ENCODE measurements at places on chromosomes 12 and 14. TPM values are rescaled to one million over a fixed set of nuclear protein-coding genes. Genes with fewer than 3 reads are reported as not detected.
A peak's percentile ranks its signal among the peaks of the same experiment; 100 is the strongest.

- H3K36me3 ChIP-seq: peaks cover 4% of the 10 kb centered on the region
- H3K4me1 ChIP-seq: peaks cover 23% of the 10 kb centered on the region
- H3K27me3 ChIP-seq: no peaks in the 10 kb centered on the region
- no peak for DNase-seq
These were observed 33.1 kb upstream of the G2E3 start for GRCh38 chr14:30525833-30526232.

GRCh38 chr12:50990147-50990727 lies 35.9 kb downstream of the SLC11A2 start:
- H3K4me1 ChIP-seq: no peaks in the 10 kb centered on the region
- H3K27me3 ChIP-seq: no peaks in the 10 kb centered on the region
- no peak overlapping the region for H3K4me3 ChIP-seq
- peaks cover 25% of the 10 kb centered on the region for H3K36me3 ChIP-seq
- DNase-seq: no peak
- no peak overlapping the region for H3K27ac ChIP-seq

GRCh38 chr12:64157110-64157509 lies 65.0 kb downstream of the KICS2 start:
- no peak for DNase-seq
- no peak overlapping the region for H3K4me3 ChIP-seq
- H3K27ac ChIP-seq: no peak overlapping the region

DNA sequence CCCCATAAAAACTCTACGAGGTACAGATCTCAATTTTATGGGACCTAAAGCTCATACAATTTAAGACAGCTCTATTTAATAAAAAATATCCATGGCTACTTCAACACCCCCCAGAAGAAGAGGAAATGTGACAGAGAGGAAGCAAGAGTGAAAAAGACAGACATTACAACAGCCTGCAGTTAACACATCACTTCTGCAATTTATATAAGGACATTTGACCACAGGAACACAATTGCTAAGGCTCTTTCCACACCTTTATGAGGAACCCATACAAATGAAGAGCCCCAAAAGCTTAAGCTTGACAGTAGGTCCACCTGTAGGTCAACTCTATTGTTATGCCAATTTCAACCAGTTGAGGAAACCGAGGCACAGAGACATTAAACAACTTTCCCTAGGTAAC lies 5.6 kb downstream of the OR10P1 start:
- H3K27me3 ChIP-seq: no peaks in the 10 kb centered on the region
- no peaks in the 10 kb centered on the region for H3K36me3 ChIP-seq
- no peak for DNase-seq
- no peak overlapping the region for H3K4me3 ChIP-seq
- H3K4me1 ChIP-seq: no peaks in the 10 kb centered on the region
- no peak overlapping the region for H3K27ac ChIP-seq

GRCh38 chr14:89368490-89369477 lies 48.2 kb downstream of the FOXN3 start:
- no peaks in the 10 kb centered on the region for H3K27me3 ChIP-seq
- H3K27ac ChIP-seq: peak overlapping the region; percentile 70
- H3K36me3 ChIP-seq: no peaks in the 10 kb centered on the region
- H3K4me3 ChIP-seq: no peak overlapping the region

DNA sequence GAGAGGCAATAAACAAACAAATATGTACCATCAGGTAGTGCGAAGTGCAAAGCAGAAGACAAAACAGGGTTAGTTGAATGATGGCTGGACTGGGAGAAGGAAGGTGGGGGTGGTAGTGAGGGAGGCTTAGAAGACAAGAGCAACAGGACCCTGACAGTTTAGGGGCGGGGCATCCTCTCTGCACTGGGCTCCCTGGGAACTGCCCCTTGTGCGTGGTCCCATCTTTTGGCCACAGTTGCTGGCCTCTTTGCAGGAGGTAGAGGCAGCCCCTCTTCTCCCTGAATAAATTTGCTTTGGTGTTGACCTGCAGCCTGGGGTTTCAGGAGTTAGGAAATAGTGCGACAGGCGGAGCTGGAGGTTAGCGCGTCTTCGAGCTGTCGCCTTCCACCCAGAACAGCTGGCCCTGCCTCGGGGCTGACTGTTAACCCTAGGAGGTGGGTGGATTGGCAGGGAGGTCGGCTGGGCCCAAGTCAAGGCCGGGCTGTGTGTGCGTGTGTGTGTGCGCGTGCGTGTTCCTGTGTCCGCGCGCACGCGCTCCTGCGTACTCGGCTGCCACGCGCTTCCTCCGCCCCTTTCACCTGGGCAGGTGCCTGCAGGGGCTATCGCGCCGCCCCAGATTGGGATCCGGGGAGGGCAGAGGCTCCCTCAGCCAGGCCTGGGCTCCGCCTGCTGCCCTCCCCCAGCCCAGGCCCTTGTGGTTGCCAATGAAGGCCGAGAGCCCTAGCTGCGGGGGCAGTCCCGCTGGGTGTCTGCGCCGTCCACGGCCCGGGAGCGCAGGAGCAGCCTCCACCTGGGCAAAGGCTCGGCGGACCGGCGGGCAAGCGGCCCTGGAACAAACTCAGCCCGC lies 180.8 kb downstream of the ADCK1 start:
- peak overlapping the region; percentile 75 for H3K4me3 ChIP-seq
- peaks cover 5% of the 10 kb centered on the region for H3K27me3 ChIP-seq
- no peaks in the 10 kb centered on the region for H3K36me3 ChIP-seq
- no peak overlapping the region for H3K27ac ChIP-seq
- H3K4me1 ChIP-seq: peaks cover 8% of the 10 kb centered on the region
- DNase-seq: peak; percentile 71

DNA sequence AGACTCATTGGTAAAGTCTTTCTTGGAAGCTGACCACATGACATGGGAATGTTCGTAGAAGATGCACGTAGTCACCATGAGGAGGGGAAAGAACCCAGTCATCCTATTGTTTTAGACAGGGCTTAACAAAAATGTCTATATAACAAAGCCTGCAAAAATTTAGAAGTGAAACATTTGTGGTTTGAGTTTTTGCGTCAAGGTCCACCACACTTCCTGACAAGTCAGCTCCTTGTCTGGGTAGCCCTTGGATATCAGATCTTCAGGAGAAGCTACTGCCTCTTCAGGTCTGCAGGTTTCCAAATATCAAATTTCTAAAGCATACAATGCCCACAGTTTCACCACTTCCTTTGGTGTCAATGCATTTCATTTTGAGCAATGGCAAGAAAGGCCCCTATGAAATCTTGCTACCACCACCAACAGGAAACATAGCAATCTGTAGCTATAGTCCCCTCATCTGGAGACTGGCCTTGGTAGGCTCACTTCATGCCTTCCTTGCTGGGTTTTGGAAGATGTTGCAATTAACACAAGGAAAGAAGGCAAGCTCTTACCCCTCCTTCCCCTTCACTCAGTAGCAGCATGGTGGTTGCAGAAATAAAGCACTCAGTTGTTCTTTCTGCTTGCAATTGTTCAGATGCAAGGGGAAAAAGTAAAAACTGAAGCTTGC lies 235.2 kb downstream of the PCNX1 start:
- H3K27ac ChIP-seq: no peak overlapping the region
- H3K4me1 ChIP-seq: no peaks in the 10 kb centered on the region
- no peaks in the 10 kb centered on the region for H3K27me3 ChIP-seq
- no peaks in the 10 kb centered on the region for H3K36me3 ChIP-seq

- peaks cover 10% of the 10 kb centered on the region for H3K4me1 ChIP-seq
- H3K36me3 ChIP-seq: no peaks in the 10 kb centered on the region
- no peaks in the 10 kb centered on the region for H3K27me3 ChIP-seq
- H3K4me3 ChIP-seq: no peak overlapping the region
- no peak overlapping the region for H3K27ac ChIP-seq
These were observed 9.1 kb upstream of the RPAP3 start for GRCh38 chr12:47714826-47715386.

DNA sequence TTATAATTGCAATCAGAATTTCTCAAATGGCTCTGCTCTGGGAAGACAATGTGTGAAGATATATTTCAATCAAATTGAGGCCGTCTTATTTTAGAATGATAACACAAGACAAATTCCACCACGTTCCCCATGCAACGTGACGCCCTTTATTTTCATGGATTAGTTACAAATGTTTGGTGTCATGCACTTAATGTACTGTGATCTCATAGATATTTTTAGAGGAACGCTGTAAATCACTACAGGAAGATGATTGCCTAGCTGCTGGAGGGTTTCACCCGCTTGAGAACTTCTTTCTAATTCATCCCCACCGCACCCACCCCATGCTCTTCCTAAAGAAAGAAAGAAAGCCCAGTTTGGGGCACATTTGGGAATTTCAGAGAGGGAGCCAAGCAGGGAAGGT lies 117.2 kb downstream of the PLXNC1 start:
- no peaks in the 10 kb centered on the region for H3K27me3 ChIP-seq
- no peak overlapping the region for H3K4me3 ChIP-seq
- DNase-seq: no peak
- H3K4me1 ChIP-seq: peaks cover 64% of the 10 kb centered on the region

DNA sequence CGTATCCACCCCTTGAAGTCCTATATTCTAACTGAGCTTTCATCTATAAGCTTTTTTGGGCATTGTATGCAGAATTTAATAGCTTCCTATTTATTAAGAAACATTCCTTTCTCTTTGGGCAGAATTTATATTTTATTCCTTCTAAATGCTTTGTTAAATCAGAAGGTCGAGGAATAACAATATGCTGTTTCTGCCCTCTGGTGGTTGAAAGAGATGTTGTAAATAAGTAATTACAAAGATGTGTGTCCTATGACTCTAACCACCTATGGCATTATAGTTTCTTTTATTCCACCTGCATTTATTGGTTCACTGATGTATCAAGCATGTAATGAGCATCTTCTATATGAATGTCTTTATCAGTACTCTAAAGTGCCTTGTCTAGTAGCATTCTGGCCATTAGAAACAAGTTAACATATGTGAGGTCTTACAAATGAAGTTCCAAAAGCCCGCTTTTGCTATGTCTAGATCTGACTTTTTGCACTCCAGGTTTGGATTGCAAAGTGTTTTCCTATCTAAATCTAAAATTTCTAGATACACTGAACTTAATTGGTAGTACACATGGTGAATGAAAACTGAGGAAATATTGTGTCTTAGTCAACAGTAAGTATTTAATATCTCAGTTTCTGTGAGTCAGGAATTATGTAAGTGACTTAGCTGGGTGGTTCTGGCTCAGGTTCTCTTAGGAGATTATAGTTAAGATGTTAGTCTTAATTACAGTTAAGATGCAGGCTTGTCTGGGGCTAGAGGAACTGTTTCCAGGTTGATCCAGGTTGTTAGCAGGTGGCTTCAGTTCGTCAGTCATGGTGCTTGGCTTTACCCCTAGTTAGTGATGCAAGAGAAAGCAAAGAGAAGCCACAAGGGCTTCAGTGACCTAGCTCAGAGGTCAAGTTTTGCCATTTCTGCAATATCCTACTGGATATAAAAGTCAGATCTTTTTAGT lies 57.5 kb downstream of the PLEKHA5 start:
- H3K27ac ChIP-seq: peak overlapping the region; percentile 53
- no peak overlapping the region for H3K4me3 ChIP-seq
- no peaks in the 10 kb centered on the region for H3K27me3 ChIP-seq
- H3K36me3 ChIP-seq: no peaks in the 10 kb centered on the region
- peak; percentile 77 for DNase-seq
- H3K4me1 ChIP-seq: peaks cover 68% of the 10 kb centered on the region

DNA sequence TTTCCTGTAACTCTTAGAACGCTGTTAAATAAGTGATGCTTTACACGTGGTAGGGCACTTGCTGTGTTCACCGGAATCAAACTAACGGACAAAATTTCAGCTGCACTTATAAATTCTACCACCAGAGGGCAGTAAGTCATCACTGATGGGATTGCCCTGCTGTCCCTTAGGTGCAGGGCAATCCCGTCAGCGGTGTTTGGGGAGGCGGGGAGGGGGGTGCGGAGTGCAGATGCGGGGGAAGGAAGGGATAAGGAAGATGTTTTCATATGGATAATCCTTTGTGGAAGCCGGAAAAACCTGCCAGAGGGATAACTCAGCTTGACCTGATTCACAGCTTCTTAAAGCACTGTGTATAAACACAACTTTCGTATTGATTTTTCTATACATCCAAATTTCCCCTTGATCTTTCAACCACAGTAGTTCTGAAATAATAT lies 21.7 kb upstream of the SLC10A1 start:
- DNase-seq: peak; percentile 84
- no peaks in the 10 kb centered on the region for H3K36me3 ChIP-seq
- no peak overlapping the region for H3K27ac ChIP-seq
- no peaks in the 10 kb centered on the region for H3K4me1 ChIP-seq

GRCh38 chr12:53523131-53523530 lies 15.8 kb upstream of the NPFF start:
- H3K27me3 ChIP-seq: no peaks in the 10 kb centered on the region
- no peak overlapping the region for H3K4me3 ChIP-seq
- H3K36me3 ChIP-seq: no peaks in the 10 kb centered on the region
- H3K4me1 ChIP-seq: no peaks in the 10 kb centered on the region
- no peak overlapping the region for H3K27ac ChIP-seq

DNA sequence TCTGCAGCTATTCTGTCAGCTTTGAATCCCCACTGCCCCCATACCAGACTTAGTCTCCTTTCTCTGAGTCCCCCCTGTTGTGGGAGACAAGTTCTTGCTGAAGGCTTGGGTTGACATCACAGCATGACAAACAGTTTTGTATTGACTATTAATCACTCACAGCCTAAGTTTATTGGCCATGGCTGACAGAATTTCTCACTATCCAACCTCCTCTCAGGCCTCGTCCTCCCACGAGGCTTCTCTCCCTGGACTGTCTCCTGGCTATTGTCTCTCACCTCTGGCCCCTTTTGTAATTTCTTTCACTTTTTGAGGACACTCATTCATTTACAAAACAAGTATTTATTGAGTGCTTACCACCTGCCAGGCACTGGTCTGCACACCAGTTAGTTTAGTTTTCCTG lies 35.2 kb upstream of the DCD start:
- H3K36me3 ChIP-seq: no peaks in the 10 kb centered on the region
- H3K4me1 ChIP-seq: peaks cover 43% of the 10 kb centered on the region
- H3K4me3 ChIP-seq: peak overlapping the region; percentile 3
- DNase-seq: peak; percentile 43
- H3K27me3 ChIP-seq: no peaks in the 10 kb centered on the region

DNA sequence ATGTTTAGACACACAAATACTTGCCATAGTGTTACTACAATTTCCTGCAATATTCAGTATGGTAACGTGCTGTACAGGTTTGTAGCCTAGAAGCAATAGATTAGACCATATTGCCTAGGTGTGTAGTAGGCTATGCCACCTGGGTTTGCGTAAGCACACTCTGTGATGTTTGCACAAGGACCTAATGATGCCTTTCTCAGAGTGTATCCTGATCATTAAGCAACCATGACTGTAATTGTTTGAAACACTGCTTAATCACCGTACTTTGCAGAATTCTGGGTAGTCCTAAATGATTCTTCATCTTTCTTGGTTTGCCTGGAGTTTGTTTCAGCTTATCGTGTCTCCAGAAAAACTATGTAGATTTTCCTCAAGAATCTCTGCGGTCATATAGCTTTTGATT lies 11.2 kb upstream of the TCP11L2 start:
- no peaks in the 10 kb centered on the region for H3K27me3 ChIP-seq
- H3K4me1 ChIP-seq: no peaks in the 10 kb centered on the region
- no peak overlapping the region for H3K4me3 ChIP-seq
- no peak for DNase-seq
- no peaks in the 10 kb centered on the region for H3K36me3 ChIP-seq

The VEZT gene
- 51.5 TPM for total RNA-seq

The MEG3 gene
- total RNA-seq: not detected

The OR4K13 gene
- not detected for total RNA-seq

The GPX2 gene
- 1.8 TPM for total RNA-seq

The PKP2 gene
- total RNA-seq: 49.9 TPM

The MSRB3 gene
- 1.7 TPM for total RNA-seq

The VRTN gene
- 143 TPM for total RNA-seq

Data from GM23338 (cell line).